ENCODE measurements at places on chromosomes 2 and 18.

- DNase-seq, result no peak
Observed at GRCh38 chr2:209988010-209988409, 14.4 kb upstream of the RPE start.

GRCh38 chr2:133495226-133495625, 73.0 kb downstream of the NCKAP5 start:
- no peak for DNase-seq

DNA sequence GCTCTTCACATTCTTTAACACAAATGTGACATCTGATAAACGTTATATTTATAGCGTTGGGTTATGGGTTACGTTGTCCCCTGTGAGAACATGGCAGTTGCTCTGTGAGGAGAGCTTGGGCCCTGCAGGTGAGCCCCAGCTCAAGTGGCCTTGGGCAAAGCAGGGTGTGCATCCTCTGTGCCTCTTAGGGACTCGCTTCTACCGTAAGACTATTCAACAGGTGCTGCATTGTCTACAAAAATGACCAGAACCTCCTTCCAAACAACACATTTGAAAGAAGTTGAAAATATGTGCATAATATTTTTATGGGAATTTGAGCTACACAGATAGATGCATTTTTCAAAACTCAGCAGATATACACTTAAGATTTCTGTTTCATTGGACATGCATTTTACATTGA, 16.4 kb upstream of the CHMP1B start:
- DNase-seq, result no peak

DNA sequence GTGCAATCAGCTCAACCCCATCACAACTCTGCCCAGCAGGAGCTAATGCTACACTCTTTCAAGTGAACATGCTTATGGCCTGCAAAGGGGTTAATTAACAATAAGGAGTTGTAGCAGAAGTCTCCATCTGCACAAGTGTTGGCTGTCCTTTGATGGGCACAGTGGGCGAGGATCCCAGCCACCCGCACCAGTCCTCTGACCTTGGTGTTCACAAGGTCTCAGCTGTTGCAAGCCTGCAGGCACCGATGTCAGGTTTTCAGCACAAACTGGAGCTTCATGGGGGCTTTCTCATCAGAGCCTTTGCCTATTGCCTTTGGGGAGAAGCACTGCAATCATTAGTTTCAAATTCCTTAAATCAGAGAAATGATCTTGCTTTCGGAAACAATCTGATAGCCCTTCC, 60.9 kb upstream of the TMEM178A start:
- no peak for DNase-seq

- no peak for DNase-seq
Observed at GRCh38 chr2:47259829-47260228, 104.7 kb upstream of the STPG4 start.

DNA sequence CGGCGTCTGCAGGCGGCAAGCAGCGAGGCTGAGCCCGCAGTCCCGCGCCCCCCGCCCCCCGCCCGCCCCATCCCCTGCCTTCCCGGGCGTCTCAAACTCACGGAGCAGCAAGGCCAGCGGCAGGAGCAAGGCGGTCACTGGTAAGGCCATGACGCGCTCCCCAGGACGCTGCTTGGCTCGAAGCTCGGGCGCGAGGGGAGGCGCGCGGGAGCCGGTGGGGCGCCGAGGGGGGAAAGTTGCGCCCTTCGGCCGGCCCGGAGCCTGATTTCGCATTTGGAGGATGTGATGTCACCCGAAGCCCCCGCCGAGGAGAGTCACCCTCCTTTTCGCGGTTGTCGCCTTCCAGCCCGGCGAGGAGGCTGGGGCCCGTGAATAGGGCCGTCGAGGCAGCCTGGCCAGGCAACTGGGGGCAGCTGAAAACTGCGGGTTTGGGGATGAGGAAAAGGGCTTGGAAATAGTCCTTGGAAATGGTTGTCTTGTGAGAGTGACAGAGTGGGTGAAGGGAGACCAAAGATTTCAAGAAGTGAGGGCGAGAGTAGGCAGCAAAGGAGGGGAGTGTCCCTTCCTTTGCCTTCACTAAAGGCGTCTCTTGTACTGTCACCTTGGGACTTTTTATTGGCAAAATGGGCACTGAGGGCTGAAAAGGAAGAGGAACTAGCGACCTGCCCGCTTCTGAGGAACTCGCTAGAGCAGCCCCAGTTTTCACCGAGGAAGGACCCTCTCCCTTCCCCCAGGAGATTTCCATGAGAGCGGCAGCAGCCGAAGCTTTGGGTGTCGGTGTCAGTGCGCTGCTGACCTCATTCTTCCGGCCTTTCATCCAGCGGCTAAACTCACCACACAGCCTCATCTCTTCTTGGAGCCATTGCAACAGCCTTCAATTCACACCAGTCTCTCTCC, at the start of gene CD8A:
TSS of gene CD8A (minus strand) at position 238 of the 897 bp plus-strand sequence. CDS start at position 150, 88 bp downstream.
- no peak for DNase-seq

GRCh38 chr2:126894082-126894481, 4.6 kb upstream of the TEX51 start:
- peak; percentile 23 for DNase-seq

DNA sequence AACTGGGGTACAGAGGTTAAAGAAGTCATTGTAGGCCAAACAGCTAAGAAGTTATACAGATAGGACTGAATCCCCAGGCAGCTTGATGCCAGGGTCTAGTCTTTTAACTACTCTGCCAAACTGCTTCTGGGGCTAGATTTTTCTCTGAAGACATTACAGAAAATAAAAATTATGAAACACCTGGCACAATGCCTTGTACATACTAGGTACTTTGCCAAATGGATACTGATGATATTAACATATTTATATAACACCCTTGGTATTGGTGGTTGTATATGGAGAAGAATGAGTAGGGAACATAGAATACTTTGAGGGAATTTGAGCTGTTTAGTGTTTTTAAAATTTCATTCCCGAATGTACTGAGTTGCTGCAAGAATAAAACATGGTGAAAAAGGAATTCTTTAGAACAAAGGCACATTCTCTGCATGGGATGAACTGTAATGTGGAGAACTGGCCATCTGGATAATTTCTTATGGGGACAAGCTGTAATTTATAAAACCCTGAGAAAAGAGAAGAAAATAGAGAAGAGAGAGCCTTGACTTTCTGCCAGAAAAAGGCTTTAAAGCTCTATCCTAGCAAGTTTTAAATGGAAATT, 210.9 kb upstream of the TMEM200C start:
- no peak for DNase-seq

GRCh38 chr2:224520064-224520463, 65.1 kb downstream of the CUL3 start:
- DNase-seq, result no peak

DNA sequence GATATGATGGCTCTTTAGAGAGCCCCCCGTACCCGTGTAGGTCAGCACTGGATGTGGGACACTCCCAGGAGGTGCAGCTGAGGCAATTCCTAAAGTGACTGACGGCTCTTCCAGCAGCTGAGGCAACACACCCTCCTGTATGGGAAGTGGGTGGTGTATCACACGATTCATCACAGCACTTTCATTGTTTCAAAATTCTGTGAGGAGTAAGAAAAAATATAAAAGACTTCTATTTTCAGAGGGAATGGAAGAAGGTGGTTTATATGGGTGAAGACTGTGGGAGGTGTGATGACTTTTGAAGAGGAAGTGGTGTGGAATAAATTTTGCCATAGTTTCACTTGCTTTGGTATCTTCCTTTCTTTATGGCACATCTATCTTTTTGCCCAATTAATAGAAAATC, 22.3 kb downstream of the QPCT start:
- DNase-seq, result no peak

- no peak for DNase-seq
Observed at GRCh38 chr2:72846171-72847095, 20.6 kb upstream of the EXOC6B start.

DNA sequence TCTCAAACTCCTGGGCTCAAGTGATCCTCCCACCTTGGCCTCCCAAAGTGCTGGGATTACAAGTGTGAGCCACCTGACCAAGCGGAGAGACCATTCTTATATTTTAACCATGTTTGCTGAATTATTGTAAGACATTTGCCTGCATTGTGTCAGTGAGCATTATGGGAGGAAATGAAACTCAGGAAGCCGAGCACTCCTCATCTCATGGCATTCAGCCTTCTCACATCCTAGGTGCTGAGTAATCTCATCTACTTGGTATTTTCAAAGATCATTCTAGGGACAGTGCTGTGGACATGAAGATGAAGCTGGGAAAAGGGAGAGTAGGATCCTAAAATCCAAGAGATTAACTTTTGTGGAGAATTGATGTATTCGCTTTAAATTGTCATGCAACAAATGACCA, 66.1 kb downstream of the NAPG start:
- DNase-seq, result no peak

DNA sequence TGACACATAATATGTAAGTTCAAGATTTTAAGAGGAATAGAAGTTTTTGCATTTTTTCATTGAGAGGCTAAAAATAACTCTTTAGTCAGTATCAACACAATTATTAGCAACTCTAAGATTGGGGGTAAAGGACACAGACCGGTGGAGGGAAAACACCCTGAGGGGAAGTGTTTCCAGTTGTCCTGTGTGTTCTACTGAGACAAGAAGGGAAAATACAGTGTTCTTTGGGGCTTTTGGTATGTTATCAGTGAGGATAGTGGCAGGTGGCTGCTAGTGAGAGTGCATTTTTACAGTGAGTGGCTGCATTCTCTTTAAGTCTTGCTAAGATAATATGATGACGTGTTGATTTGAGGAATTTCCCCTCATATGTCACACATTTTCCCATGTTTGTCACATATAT, 507.5 kb downstream of the PARD3B start:
- no peak for DNase-seq

GRCh38 chr18:75757951-75758350, 330.4 kb upstream of the SMIM21 start:
- no peak for DNase-seq

Data from islet precursor cell (in vitro differentiated cells).